ENCODE measurements at places on chromosomes 12 and 14. TPM values are rescaled to one million over a fixed set of nuclear protein-coding genes. Genes with fewer than 3 reads are reported as not detected.

The DLK1 gene
- not detected for total RNA-seq

The KRT81 gene
- total RNA-seq = not detected

The NID2 gene
- 0.09 TPM for total RNA-seq

The PAX9 gene
- not detected for total RNA-seq

The CRIP1 gene
- 110 TPM for total RNA-seq

The TSPAN19 gene
- total RNA-seq = not detected

DNA sequence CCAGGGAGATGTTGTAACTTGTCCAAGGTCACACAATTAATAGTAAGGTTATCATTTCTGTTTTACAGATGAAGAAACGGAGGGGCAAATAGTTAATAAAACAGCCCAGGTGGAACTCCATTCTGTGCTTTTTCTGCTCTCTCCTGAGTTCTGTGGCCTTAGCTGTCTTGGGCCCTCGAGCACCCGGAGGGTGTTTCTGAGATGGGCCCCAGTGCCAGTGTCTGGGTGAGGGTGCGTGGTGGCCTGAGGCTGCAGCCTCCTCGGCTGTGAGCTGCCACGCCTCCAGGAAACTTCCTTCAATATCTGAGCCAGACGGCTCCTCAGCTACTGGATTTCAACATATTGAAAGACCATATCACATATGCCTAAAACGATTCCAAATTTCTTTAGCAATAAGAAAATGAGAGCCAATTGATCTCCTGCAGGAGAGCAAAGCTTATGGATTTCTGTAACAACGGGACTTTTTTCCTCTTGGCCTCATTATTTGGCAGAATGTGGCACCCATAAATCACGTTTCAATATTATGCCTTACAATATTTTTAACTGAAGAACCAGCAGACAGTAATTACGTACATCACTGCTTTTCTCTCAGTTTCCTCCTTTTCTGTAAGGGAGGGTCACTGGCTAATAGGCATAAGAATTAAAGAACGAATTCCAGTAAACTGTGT lies 74.8 kb upstream of the DICER1 start:
- no peak for DNase-seq

GRCh38 chr12:93018610-93019009 lies 89.5 kb upstream of the EEA1 start:
- no peak for DNase-seq

GRCh38 chr12:26717757-26718156 lies 115.2 kb downstream of the ITPR2 start:
- DNase-seq = no peak

- no peak for DNase-seq
Measured at GRCh38 chr14:77883131-77883846, 83.4 kb downstream of the ADCK1 start.

- no peak for DNase-seq
Measured at GRCh38 chr14:87097015-87097414, 896.0 kb downstream of the GALC start.

DNA sequence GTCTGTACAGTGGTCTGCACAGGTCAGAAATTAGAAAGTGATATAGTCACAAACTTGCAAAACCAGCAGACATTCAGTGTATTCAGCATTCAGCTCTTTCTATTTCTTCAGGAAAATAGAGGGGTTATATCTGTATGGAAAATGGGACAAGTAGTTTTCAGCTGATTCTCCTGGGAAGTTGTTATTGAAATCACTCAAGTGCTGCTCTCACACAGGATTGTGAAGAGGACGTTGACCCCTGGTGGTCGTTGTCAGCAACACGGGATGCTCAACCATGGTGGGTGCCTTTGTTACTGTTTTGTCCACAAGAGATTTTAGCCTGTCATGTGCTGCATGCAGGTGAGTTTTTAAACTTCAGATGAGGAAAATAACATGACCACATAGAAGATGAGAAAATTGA lies 981.8 kb downstream of the TMEM121 start:
- no peak for DNase-seq
